Fibroblast of lung (primary cell): ENCODE measurements at places on chromosomes 13 and 19. TPM values are rescaled to one million over a fixed set of nuclear protein-coding genes. Genes with fewer than 3 reads are reported as not detected.

GRCh38 chr19:6801485-6802086, 29.1 kb downstream of the VAV1 start:
- DNase-seq, result no peak

DNA sequence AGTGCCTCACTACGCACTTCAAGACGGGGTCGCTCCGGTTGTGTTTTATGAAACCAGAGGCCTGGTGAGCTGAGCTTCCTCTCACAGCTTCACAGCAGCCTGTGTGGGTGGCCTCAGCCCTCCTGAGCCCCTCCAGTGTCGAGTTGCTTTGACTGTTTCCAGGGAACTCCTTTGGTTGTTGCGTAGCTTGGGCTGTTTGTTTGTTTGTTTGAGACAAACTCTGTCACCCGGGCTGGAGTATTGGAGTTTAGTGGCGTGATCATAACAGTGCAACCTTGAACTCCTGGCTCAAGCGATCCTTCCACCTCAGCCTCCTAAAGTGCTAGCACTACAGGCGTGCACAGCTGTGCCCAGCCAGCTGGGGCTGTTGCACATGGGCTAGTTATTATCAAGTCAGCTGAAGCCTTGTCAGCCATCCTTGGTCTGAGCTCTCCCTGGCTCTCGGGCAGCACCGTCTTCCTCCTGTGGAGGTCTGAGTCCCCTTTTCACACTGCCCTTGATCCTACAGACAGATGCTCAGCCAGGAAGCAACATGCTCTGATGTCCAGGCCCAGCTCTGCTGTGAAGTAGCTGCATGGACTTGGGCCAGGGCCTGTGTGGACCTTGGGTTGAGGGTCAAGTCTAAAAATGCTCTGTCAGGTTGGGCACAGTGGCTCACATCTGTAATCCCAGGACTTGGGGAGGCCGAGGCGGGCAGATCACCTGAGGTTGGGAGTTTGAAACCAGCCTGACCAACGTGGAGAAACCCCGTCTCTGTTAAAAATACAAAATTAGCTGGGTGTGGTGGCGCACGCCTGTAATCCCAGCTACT, 10.2 kb downstream of the DOT1L start:
- DNase-seq, result no peak

USP12 gene
- 17.3 and 18.9 TPM in 2 replicates for polyA plus RNA-seq

ETV2 gene
- 0.12 and 0.18 TPM in 2 replicates for polyA plus RNA-seq
